ENCODE measurements at places on chromosomes 13 and 19.

DNA sequence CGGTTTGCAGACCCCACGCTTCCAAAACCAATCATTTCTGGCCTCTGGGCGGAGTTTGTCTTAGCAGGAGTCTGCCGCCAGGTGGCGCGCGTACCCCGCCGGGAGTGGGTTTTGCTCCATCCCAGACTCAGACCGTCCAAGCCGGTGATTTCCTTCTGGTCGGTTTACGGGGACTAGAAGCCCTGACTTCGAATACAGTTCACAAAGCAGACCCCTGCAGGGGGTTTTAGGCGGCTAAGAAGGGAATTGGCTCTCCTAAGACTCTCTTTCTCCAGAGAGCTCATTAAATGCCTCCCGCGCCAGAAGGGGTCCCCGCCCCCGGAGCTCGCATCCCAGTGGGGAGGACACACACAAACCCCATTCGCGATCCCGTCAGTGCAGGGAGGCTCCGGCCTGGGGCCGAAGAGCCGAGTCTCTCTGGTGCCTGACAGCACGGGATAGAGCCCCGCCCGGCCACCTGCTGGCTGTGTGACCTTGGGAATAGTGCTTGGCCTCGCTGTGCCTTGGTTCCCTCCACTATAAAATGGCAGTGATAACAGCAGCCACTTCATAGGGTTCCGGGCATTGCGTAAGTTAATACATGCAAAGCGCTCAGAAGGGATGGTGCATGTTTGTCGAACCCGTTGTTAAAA, 8.6 kb upstream of the NUP62 start:
- DNase-seq, result peak; percentile 87

DNA sequence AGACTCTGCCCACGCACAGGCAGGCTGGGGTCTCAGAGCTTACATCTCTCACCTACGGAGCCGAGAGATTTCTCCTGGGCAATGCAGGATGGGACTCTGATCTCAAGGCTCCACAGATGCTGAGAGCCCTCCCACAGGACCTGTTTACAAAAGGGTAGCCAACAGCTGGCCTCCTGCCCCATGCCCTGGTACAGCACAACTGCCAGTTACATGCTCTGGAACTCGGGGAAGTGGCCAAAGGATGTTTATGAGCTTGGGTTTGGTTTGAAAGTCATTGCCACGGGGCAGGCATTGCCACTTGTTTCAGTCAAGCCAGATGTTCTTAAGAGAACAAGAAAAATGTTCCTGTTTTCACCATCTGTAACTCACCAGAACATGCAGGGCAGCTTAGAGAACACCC, 3.5 kb downstream of the DHRS12 start:
- no peak for DNase-seq

- peak; percentile 46 for DNase-seq
Observed at GRCh38 chr19:1250437-1251260, 2.3 kb downstream of the MIDN start.

- DNase-seq, result no peak
Observed at GRCh38 chr13:23146811-23147625, 33.8 kb upstream of the SGCG start.

DNA sequence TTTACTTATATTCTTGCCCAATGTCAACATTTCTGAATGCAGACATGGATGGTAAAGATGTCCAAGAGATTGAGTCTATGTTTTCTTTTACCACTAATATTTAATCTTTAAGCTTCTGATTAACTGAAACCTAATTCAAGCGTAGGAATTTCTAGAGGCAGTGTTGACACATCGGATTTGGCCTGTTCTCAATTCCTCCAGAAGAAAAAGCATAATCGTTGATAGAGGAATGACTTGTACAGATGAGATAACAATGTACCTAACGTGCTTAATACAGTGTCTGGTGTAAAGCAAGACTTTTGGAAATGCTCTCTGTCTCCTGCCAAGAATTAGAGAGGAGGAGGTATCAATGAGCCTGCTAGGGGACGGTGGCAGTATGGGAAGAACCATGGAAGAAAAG, 35.2 kb downstream of the SLC15A1 start:
- no peak for DNase-seq

DNA sequence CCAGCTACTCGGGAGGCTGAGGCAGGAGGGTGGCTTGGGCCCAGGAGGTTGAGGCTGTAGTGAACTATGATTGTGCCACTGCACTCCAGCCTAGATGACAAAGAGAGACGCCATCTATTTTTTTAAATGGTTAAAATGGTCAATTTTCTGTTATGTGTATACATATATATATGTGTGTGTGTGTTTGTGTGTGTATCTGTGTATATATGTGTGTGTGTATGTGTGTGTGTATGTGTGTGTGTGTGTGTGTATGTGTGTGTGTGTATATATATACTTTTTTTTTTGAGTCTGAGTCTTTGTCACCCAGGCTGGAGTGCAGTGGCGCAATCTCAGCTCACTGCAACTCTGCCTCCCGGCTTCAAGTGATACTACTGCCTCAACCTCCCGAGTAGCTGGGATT, 42.9 kb upstream of the KLF2 start:
- DNase-seq, result no peak

GRCh38 chr13:35144166-35144890, 202.3 kb downstream of the NBEA start:
- DNase-seq, result no peak
